ENCODE measurements at places on chromosomes 5 and 9.
A peak's percentile ranks its signal among the peaks of the same experiment; 100 is the strongest.

DNA sequence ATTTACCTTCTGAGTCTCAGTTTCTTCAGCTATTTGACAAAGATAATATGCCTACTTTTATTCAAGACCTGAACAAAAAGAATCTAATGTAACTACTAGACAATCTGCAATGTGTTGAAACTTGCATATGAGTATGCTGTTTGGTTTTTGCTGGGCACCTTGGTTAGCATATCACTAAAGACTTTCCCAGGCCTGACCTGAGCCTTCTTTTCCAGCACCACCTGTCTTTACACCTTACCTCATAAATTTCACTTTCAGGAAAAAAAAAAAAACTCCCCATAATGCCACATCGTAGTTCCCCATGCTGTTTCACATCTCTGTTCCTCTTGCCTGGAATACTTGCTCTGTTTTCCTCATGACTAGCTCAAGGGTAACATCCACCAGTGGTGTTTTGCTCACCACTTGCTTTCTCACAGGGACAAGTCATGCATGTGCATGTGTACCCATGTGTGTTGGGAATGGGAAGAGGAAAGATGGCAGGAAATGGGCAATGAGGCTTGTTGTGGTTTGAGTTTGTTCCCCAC, 45.6 kb upstream of the TLE4 start:
- DNase-seq: no peak

DNA sequence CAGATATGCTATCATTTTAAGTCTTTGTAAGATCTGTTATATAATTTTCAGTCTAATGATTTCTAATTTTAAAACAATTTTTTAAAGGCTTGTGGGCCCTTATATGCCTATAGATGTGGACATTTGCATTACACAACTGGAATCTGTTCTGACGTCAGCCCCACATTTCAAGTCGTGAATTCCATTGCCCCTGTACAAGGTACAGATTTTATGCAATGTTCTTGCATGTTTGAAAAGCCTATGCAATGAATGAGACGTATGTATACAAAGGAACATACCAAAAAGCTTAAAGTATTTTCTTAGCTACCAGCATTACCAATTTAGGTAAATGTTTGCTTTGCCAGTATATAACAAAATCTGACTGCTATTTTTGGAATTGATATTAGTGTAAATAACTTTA, 77.2 kb downstream of the ITGA1 start:
- no peak for DNase-seq

- no peak for DNase-seq
These were observed 48.3 kb downstream of the SH3TC2 start for GRCh38 chr5:149014571-149015031.

DNA sequence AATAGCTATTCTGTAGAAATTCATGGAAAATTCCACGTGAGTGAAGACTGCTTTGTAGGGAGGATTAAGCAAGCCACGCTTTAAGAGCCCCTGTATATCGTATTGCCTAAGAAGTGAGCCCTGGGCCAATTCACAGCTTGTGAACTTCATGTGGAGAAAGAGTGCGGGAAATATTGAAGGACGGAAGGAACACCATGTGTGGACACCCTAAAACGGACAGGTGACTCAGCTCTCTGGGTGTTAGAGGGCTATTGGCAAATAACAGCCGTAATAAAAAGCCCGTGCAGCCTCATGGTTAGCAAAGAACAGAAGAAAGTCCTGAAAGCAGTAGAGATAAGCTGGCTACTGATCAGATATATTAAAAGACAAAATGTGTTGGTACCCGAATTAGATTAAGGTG, 26.4 kb downstream of the ZNF366 start:
- DNase-seq: peak; percentile 37

DNA sequence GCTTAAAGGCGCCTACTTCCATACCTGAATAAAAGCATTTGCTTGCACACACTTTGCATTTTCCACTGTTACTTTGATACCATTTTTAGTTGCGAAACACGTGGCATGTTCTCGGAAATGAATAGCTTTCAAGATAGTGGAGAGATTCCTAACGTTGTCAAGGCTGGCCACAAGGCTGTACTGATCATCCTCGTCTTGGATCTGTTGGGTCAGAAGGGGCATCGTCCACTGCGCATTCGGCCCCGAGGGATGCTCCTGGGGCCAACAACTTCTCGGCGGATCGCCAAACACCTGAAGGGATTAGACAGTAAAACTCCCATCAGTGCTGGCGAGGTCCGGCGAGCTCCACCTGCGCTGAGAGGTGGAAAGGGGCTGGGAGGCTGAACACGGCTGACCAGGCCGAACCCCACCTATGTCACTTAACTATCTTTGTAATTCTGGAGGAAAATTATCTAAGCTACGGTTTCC, 599 bp downstream of the RAD1 start:
- peak; percentile 3 for DNase-seq

GRCh38 chr5:57221049-57221568, 47.2 kb downstream of the GPBP1 start:
- peak; percentile 73 for DNase-seq

GRCh38 chr5:1820926-1821325, 19.7 kb downstream of the NDUFS6 start:
- DNase-seq: no peak

- DNase-seq: peak; percentile 90
These were observed 21.7 kb downstream of the HBEGF start for GRCh38 chr5:140324617-140325241.

DNA sequence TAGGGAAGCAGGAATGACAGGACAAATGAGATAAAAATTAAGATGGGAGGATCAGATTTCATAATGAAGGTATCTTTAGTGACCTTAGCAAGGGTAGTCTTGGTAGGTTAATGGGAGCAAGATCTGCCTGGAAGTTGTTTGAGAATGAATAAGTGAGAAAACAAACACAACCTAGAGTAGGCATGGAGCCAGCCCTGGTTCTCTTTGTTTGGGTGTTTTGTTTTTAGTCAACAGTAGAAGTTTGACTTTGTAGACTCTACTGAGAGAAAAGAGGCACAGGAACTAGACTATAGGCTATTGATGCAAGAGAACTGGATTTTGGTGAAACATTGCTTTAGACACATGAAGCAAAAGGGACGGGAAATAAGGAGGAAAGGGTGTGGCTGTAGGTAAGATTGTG, 40.3 kb downstream of the KCNN2 start:
- no peak for DNase-seq

- DNase-seq: no peak
These were observed 7.7 kb upstream of the TTC23L start for GRCh38 chr5:34831303-34831702.

- DNase-seq: peak; percentile 84
These were observed 1.0 kb downstream of the GGTA1 start for GRCh38 chr9:121498487-121499176.

DNA sequence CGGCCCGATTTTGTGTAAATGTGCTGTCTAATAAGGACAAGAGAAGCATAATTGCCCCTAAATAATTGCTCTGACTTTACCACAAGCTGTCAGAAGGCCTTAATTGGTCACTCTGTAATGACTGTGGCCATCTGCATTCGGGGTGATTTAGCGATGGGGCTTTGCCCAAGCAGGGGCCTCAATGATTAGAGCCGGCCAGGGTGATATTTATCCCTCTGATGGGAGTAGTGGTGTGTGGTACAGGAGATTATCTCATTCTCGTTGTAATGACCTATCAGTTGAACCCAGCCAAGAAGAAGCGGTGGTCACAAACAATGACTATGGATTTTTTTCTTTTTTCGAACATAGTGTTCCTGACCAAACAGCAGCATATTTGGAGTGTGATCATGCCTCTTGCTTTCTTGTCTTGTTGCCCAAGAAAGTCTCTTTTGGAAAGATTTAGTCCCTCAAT, 72.0 kb upstream of the SAP30L start:
- no peak for DNase-seq

DNA sequence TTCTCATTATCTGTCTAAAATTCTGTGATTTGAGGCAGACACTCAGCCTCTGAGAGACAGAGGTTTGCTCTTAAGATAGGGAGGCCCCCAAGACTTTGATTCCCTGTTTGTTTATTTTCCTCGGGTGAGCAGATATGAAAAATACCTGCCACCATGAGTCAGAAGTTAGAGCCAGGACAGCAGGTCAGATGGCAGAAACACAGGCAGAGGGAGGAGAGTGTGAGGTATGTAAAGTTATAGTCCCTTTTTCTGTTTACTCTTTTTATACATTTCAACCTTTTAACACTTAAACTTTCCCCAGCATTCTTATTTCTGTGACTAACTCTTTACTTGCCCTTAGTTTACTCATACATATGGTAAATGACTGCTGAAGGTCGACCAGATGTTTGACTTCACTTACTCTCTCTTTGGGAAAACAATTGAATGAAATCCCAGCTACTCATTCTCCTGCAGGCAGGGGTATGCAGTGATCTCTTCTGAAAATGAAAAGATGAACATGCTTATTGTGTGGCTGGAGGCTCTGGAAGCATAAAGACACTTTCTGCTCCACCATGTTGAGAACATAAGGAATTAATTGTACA, 383.8 kb downstream of the NTRK2 start:
- no peak for DNase-seq

DNA sequence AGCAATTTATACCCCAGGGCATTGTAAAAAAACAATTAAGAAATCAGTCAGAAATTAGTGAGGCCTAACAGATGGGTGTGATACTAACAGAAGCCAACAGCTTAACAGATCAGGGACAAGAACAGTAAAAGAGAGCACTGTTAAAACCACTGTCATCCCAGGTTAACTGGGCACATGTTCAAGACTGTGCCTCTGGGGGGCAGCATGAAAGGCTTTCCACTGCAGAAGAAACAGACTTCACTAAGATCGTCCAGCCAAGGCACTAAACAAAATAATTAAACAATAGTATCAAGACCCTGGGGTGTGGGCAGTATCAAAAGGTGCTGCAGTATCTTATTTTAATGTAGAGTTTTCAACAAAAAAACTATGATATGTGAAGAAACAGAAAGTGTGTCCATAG, 43.5 kb downstream of the FBN2 start:
- no peak for DNase-seq

- DNase-seq: no peak
These were observed 117.9 kb downstream of the INSYN2B start for GRCh38 chr5:169862391-169862811.

GRCh38 chr5:54062958-54063357, 247.4 kb downstream of the ARL15 start:
- no peak for DNase-seq

GRCh38 chr9:27118916-27119315, 9.9 kb downstream of the TEK start:
- DNase-seq: no peak

DNA sequence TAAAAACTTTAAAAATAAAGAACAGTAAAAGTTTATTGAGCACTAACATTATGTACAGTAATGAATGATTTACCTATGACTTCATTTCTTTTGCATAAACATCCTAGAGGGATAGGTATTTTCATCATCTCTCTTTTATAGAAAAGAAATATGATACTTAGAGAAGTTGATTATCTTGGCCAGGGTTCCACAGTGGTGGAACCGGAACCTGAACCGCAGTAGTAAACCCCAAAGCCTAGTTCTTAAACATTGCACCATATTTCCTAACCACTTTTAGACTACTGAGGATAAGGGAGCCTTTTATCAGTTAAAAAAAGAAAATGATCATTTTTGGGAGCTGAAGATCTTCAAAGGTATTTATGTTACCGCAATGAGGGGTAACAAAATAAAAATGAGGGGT, 205.7 kb upstream of the SGCD start:
- DNase-seq: no peak

DNA sequence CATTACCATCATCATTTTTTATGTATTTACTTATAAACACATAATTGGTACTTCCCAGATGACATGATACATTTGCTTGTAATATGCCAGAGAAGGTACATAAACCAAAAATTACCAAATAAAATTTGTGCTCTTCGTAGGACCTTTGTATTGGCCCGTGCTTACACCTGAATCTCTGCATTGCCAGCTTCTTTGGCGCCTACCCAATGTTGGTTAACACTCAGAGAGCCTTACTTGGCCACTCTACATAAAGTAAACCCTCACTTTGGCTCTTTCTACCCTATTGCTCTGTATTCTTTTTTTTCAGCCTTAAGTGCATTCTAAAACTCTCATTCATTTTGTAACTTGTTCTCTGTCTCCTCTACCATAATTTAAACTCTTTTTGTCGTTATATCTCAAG, 148.1 kb upstream of the ZNF608 start:
- no peak for DNase-seq

DNA sequence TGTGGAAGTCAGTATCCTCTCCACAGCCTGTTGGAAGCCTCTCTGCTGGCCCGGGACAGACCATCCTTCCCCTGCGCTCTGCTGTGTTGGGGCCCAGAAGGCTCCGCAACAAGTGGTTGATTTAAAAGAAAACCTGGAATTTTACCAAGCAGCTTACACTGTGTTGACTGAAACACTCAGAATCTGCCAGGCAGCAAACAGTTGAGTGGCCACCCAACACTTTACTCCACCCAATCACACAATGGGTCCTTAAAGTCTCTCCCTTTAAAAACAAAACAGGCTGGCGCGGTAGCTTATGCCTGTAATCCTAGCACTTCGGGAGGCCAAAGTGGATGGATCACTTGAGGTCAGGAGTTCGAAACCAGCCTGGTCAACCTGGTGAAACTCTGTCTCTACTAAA, 28.0 kb upstream of the DMRT3 start:
- no peak for DNase-seq

DNA sequence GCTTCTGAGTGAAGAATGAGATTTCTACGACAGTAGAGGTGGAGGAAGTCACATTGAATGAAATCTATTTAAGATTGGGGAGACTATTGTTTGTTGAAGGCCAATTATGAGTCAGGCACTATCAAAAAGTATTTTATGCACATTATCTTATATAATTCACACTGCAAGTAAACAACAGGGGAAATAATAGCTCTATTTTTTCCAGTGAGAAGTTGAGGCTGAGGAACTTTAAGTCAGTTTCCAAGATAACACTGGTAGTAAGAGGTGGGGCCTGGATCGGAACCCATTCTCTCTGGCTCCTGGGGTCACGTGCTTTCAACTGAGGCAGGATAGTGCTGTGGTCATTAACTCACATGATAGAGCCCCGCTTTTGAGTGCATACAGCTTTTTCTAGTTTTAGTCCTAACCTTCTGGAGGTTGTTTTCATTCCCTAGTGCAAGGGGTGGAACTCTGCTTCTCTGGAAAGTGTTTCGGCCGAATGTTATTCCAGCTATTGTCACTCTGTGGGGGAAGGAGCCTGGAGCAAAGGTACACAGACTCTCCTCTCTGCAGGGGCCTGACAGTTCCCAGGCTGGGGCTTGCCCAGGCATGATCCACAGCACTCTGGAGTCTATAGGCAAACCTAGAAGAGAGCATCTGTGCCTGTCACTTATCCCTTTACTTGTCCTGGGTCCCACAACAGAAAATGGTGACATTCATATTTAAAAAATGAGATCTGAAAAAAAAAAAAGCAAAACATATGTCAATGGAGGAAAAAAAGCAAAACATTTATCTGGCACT, 352.4 kb upstream of the ACTBL2 start:
- no peak for DNase-seq

- no peak for DNase-seq
These were observed 179.0 kb upstream of the SGCD start for GRCh38 chr5:156147944-156148285.

DNA sequence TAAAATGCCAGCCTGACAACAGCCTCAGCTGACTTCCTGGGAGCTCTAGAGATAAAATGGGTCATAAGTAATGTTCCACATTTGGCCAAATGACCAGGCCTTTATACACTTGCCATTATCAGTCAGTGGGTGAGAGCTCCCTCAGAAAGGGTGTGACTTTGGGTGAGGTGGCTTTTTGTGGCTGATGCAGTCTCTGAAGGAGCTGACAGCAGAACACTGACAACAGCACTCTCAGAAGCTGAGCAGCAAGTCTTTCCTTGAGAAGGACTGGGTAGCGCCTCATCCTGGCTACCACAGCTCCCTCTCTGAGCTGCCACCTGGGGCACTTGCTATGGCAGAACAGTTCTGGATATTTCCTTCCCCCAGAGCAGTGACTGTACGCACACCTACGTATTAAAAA, 22.0 kb upstream of the GNAQ start:
- peak; percentile 39 for DNase-seq
